ENCODE measurements at places on chromosomes 6 and 20.

GRCh38 chr6:38955861-38956260, 92.7 kb upstream of the GLP1R start:
- no peak for DNase-seq

GRCh38 chr20:33864324-33864963, 53.3 kb downstream of the CHMP4B start:
- DNase-seq, result no peak

GRCh38 chr20:47660983-47661700, 124.1 kb downstream of the SULF2 start:
- DNase-seq, result no peak

DNA sequence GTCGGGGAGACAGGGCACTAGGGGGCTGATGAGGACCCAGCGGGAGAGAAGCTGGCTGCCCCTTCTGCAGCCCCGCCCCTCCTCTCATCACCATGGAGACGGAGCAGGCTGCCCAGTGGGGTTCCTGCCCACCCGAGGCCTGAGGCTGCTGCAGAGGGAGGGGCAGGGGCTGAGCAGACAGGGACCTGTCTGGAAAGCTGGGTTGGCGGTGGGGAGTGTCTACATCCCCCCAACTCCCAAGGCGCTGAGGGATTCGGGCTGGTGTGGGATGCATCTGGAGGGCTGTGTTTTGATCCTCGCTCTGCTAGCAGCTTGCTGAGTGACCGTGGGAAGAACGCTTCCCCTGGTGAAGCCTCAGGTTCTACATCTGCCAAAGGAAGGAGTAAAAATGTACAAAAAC, 1.2 kb upstream of the BPI start:
- no peak for DNase-seq

- DNase-seq, result no peak
Observed at GRCh38 chr6:125863023-125863422, 72.3 kb downstream of the NCOA7 start.

- DNase-seq, result no peak
Observed at GRCh38 chr6:102660303-102660702, 1266.8 kb downstream of the GRIK2 start.

DNA sequence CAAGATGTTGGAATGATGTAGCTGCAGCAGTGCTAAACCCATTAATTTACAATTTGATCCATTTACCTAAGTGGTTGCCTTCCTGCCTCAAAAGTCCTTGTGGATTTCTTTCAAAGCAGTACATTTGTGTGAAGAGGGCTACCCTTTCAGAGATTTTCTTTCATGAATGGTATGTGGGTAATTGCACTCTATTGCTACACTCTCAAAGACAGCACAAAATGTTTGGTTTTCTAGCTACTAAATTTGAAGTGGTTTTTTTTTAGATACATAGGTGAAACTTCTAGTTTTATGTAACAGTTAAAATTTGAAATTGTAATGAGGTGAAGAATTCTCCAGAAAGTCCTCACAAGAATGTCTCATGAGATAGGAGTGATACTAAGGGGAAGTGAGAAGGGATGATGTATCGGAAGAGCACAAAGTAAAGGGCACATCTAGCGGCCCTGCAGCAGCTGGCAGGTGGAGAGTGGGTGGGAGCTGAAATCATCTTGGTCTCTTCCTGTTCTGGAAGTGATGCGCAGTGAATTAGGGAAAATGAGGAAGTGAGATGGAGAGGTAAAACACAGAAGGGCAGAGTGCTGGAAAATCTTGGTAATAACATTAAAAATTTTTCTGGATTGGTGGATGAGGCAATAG, 236.8 kb upstream of the MAN1A1 start:
- DNase-seq, result no peak

GRCh38 chr6:56770011-56770520, 127.4 kb upstream of the DST start:
- no peak for DNase-seq

DNA sequence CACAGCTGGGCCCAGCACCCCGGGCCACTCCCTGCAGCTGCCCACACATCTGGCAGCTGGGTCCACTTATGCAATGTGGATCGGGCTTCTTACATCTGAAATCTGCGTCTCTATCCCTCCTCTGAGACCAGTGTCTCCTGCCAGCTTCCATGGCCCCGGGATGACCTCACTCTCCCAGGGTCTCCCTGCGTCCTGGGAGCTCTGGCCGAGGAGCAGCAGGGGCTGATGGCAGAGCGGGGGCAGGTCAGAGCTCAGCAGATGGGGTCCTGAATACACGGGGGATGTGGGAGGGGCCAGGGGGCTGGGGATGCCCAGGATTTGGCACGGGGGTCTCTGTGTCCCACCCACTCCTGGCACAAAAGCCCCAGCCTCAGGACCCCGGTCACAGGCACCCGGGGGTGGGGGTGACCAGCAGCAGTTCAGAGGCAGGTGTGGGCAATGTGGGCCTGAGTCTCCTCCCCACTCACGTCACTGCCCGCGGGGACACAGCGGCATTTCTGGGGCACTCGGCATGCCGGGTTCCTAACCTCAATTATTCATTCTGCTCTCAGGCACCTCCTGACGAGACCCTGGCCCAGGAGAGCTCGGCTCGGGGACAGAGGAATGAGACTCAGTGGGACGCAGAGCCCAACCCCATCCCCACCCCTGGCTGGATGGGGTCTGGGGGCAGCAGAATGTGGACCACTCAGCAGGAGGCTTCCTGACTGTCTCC, 16.4 kb downstream of the CHRNA4 start:
- DNase-seq, result no peak

- DNase-seq, result peak; percentile 49
Observed at GRCh38 chr6:18034798-18035202, 47.4 kb upstream of the KIF13A start.

DNA sequence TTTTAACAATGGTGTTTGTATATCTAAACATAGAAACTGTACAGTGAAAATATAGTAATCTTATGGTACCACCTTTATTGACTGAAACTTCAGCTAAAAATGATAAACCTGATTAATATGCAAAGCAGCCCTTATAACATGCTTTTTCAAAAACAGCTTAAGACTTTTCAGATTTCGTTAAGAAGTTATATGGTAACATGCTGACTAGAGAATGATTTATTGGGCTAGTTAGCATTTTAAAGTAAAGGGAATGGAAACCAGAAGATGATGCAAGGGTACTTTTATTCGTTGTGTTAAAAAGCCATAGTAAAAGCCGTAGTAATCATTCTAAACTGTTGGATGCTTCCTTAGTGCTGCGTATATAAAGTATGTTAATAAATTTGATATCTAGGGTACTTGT, 50.5 kb downstream of the CBFA2T2 start:
- DNase-seq, result no peak

GRCh38 chr6:56329271-56330050, 82.1 kb upstream of the COL21A1 start:
- DNase-seq, result no peak

DNA sequence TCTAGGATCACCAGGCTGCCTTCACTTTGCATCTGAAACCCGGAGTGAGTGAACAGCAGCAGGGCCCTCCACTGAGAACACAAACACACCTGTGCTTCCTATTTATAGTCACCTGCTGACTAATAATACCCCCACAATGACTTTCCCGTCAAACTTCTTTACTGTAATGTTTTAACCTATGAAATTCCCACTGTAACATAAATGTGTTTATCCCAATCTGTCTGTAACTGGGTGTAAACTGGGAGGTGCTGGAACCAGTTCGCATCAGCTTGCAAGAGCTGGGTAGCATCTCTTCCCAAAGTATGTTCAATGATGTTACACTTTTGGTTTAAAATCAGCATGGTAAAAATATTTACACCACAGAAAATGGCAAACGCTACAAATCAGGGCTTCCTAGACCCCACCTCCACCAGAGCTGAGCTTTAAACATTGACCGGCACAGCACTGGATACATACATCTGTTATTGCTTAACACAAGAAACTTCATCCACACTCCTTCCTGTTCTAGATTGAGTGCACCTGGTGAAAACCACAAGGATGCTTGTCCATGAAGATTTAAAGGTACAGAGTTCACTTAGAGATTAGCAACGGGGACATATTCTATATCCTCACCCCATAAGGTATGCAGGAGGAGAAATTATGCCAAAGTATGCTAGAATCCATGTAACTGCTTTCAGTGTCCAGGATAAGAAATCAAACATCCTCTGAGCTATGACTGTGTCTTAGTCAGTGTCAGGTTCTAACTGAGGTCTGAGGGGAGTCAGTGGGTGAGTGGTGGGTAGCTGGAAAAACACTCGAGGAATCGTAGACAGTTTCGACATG, 79.0 kb downstream of the ALDH8A1 start:
- no peak for DNase-seq

- DNase-seq, result peak; percentile 46
Observed at GRCh38 chr6:152952866-152953509, 29.9 kb downstream of the FBXO5 start.

GRCh38 chr6:25640446-25640845, 11.6 kb upstream of the SCGN start:
- no peak for DNase-seq
